ENCODE measurements at places on chromosomes 2 and 18.

- DNase-seq, result no peak
Measured at GRCh38 chr2:112836163-112836560, 417 bp downstream of the IL1B start.

DNA sequence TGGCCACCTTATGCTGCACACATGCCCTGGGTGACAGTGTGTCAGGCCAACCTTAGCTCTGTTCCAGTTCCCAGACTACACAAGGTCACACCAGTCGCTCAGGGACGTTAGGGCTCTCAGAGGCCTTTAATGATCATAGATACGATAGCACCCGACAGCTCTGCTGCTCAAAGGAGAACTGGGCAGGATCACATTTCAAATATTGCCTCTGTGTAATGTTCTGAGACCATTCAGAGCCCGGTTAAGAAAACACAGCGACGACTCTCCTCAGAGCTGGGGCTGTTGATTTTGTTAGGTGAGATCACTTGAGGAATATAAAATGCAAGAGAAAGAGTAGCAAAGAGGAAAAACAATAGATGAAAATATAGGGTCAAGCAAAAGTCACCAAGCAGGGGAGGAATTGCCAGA, 166.6 kb upstream of the TANK start:
- DNase-seq, result no peak

DNA sequence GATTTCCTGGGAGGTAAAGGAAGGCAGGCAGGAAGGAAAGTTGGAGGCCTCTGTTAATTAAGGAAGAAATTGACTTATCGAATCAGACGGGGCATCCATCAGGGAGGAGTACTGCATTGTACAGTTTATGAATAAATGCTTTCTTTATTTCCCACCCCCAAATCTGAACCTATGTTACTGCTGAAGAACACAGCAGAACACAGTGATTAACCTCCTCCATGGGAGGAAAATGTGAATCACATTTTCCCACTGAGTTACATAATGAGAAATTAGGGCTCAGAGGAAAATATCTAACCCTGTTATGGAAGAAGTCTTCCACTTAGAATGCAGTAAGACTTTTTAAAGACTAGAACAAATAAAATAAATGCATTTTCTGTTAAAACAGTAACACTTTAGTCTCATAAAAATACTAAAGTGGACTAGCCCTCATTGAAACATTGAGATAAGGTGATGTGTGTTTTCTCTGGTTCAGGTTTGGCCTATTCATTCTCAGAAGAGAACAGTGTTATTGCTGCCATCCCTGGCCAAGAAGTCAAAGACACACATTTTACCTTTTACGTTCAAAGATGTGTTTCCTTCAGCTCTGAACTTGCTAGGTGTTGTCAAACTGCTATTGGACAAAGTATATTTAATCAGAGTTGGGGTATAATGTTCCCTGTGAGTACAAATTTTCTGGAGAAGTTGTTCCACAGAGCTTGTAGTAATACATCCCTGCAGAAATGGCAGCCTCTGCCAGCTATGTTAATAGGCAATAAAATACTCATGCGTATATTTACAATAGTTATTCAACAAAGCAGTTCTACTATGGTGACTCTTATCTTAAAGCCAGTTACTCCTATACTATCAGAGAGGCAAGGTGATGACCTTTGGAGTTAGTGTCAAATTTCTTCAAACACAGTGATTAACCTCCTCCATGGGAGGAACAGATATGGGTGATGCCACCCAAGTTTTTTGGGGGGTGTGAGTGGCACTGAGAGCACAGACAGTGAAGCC, 11.1 kb downstream of the DNAH6 start:
- no peak for DNase-seq

GRCh38 chr2:238852206-238852869, 4.5 kb downstream of the TWIST2 start:
- no peak for DNase-seq

- DNase-seq, result peak; percentile 54
Measured at GRCh38 chr2:238389988-238390589, 36.6 kb upstream of the ASB1 start.

- no peak for DNase-seq
Measured at GRCh38 chr2:23696752-23697045, 230.2 kb downstream of the ATAD2B start.

DNA sequence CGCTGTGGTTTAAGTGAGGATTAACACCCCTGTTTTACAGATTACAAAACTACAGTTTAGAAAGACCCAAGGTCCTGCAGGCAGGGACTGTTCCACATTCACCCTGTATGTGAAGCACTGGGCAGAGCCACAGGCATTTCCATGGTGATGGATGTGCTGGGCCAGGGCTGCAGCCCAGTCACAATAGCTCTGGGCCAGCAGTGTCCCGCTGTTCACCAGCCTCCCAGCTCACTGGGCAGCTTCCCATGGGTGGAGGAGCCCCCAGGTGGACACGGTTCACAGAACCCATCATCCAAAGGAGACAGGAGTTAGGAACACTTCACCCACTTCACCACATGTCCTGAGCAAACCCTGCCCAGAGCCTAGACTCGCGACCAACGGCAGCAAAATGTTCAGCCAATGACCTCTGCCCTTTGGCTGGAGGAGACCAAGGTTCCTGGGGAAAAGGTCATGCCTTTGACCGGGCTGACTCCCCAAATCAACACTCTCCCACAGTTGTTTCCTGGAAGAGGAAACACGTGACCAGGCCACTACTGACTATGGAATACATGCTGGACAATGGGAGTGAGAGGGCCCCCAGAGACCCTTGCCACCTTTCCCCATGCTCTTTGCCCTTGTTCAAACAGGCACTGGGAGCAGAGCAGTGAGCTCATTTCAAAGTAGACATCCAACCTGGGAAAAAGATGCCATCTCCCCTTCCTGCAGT, 28.0 kb upstream of the SLC35F6 start:
- DNase-seq, result no peak

- DNase-seq, result no peak
Measured at GRCh38 chr18:49461602-49461977, 1.1 kb upstream of the DYM start.

DNA sequence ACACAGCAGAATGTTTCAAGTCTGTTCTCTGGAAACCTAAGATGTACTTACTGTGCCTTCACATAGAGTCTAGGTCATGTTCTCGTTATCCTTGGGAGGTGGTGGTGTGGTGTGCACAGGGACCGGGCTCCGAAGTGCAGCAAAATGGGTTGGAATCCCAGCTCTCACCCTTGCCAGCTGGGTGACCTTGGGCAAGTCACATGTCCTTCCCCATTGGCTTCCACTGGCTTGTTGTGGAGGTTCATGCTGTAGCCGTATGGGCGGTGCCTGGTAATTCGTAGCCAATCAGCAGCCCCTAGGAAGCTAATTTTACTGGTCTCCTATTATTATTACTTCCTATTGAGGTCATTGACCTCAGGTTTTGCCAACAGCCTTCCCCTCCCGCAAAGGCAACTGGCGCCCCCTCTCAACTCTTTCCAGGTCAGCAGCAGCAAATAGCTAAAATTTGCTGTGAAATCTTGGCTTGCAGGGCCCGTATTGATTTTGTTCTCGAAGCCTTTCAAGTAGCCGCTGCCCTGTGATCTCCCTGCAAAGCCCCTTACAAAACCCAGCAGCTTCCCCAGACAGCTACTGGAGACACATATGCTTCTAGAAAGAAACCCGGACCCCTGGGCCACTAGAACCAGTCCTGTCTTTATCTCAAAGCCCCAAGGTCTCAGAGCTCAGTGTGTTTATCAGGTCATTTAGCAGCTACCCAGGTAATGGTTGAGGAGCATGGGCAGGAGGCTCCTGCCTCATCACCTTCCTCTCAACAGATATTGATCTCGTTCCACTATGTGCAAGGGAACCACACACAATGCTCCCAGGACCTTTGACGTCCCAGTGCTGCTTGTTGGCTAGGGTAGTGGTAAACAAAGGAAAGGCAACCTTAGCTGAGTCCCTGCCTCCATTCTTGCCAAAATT, 66.5 kb upstream of the SLC1A4 start:
- DNase-seq, result no peak

DNA sequence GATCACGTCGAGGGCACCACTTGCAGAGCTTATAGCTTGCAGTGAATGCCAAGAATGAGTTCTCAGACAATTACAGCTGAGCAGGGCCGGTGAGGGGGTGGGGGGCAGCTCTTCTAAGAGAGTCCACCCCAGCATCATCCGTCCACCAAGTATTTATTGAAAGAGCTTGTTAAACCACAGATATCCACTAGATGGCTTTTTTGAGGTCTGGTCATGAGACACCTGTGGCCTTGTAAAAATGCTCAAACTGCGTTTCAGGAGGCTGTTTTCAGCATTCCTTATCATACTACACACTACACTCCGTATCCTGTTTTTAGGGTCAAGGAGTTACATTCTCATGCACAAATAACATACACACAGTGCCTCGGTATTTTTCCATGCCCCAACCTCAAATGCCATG, 51.5 kb downstream of the DNAJC10 start:
- DNase-seq, result no peak

GRCh38 chr2:121662656-121663055, 13.4 kb upstream of the CLASP1 start:
- DNase-seq, result no peak

GRCh38 chr18:42784632-42785031, 330.9 kb downstream of the RIT2 start:
- no peak for DNase-seq

- no peak for DNase-seq
Measured at GRCh38 chr2:111071600-111072171, 49.0 kb upstream of the BCL2L11 start.

GRCh38 chr2:1865716-1866234, 121.5 kb upstream of the PXDN start:
- DNase-seq, result no peak

GRCh38 chr2:215356334-215356947, 44.6 kb downstream of the ATIC start:
- DNase-seq, result no peak

DNA sequence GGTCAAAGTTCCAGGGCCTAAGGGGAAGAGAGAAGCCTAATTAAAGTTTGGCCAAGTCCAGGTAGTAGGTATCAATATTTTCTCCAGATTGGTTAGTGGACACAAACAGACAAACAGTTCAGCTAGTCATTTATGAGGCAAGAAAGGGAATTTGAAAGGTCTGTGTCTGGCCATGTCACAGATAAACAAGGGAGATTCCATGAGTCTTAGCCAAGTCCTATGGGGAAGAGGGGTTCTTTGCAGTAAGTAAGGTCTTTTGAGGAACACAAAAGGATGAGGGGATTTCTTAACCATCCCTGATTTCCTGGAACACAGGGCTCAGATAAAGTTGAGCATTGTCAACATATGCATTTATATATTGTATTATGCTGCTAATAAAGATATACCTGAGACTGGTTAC, 310.8 kb downstream of the PLCL1 start:
- DNase-seq, result no peak

DNA sequence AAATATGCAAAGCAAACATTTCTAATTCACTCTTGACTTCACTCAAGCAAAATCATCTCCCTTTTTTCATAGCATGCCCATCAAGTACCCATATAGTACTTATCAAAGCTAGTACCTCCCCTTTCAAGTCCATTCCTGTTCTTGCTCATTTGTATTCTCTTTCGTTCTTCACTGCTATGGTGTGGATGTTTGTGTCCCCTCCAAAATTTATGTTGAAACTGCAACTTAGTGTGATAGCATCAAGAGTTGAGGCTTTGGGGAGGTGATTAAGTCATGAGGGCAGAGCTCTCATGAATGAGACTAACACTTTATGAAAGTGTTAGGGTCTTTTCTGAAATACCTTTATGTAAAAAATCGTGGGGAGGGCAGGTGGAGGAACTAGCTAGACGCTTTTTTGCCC, 52.9 kb downstream of the RNU4ATAC start:
- DNase-seq, result no peak

DNA sequence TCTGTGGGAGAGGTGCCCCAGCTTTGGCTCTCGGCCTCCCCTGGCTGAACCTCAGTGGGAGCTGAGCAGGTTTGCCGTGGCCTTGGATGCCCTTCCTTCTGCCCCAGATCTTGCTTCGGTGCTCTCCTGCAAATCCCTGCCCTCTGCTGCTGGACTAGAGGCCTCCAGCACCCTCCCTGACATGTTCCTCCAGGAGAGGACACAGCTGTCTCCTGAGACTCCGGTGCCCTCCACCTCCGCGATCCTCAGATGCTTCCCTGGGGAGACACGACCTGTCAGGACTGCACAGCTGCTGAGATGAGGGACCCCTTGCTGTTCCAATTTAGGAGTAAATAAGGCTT, 7.3 kb upstream of the NT5DC4 start:
- DNase-seq, result no peak

GRCh38 chr2:198144660-198145059, 340.3 kb downstream of the PLCL1 start:
- DNase-seq, result no peak

DNA sequence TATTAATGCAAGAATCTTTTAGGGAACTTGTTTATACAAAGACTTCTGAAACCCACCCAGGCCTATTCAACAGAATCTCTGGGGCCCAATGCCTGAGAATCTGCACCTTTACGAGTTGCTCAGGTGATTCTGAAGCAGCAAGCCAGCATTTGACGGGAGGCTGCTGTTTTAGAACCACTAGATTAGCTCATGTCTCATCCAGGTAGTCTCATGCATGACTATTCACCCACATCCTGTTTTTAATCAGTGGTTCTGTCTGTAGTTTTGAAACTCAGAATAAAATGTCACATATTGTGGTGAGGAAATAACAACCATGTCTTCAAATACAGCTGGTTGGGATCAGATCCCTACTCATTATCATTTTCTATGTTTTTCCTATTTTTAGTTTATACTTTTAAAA, 39.5 kb downstream of the CYTIP start:
- DNase-seq, result peak; percentile 1

DNA sequence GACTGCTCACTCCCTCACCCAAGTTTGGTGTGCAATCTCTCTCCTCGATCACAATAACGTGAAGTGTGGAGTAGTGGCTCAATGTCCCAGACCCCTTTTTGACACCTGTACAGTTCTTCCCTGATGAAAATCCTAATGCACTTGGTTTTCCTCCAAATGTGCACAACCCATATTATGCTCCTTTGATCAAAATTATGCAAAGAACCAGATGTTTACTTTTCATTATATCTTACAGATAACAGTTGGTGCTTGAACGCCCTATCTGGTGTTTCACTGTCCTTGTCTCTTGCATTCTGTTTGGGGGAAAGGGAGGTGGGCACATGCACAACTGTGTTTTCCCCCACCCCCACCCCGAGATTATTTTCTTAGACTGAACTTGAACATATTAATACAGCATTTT, 85.0 kb upstream of the CREB1 start:
- DNase-seq, result no peak

- DNase-seq, result no peak
Measured at GRCh38 chr2:179525340-179525739, 260.7 kb upstream of the SESTD1 start.

Data from GDM1 (cell line).